CD8-positive, alpha-beta memory T cell (primary cell): ENCODE measurements at places on chromosomes 2 and 18. TPM values are rescaled to one million over a fixed set of nuclear protein-coding genes. Genes with fewer than 3 reads are reported as not detected.

Gene SKA1
- 26.5 TPM for total RNA-seq

Gene SGPP2
- total RNA-seq, result 6.5 TPM

Gene ACTR3
- 532 TPM for total RNA-seq

Gene MYCN
- not detected for total RNA-seq

Gene TMEM237
- 18.5 TPM for total RNA-seq

Gene VWC2L
- total RNA-seq, result not detected

DNA sequence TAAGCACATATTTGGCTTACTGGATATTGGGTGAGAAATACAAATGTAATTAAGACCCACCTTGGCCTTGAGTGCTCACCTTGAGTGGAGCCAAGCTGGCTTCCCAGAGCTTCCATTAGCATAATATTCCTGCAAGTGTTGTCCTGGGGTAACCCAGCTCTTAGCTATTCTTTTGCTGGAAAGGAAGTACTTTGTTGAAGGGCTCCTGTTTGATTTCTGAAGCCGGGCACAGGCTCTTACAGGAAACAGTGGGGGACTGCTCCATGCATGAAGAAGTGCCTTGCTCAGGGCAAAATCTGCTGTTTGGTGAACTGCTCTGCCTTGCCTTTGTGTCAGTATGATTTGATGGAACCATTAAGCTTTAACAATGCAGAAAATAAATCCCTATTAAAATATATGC lies 325.4 kb downstream of the SMAD2 start:
- no peak for DNase-seq

GRCh38 chr18:63090334-63090733 lies 229.2 kb downstream of the BCL2 start:
- DNase-seq, result no peak

- no peak for DNase-seq
Observed at GRCh38 chr18:36808681-36809080, 20.1 kb downstream of the TPGS2 start.

DNA sequence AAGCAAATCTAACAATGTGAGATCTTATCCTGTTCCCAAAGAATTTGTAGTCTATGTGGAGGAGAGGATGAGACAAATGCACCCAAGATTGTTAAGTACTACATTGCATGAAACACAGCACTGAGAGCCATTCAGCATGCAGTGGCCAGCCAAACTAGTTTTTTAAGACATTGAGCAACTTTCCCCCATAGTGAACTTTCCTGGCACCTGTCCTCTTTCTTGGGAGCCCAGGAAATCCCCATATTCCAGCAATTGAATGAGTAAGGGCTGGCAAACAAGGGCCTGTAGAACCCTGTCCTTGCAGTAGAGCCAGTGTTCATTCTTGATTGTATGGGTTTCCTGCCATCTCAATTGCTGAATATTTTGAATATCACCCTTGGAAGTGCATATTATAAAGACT lies 58.8 kb upstream of the FIGN start:
- no peak for DNase-seq

- DNase-seq, result no peak
Observed at GRCh38 chr2:133040170-133040569, 370.2 kb upstream of the LYPD1 start.

GRCh38 chr2:119119999-119120756 lies 38.4 kb downstream of the C1QL2 start:
- DNase-seq, result no peak
